ENCODE measurements at places on chromosomes 5 and 9.

GRCh38 chr5:15248731-15249130 lies 251.2 kb upstream of the FBXL7 start:
- H3K36me3 ChIP-seq = no peaks in the 10 kb centered on the region
- H3K27ac ChIP-seq = no peak overlapping the region
- H3K27me3 ChIP-seq = no peaks in the 10 kb centered on the region
- no peak for DNase-seq
- no peak overlapping the region for H3K4me3 ChIP-seq
- no peaks in the 10 kb centered on the region for H3K4me1 ChIP-seq

GRCh38 chr5:142641711-142642110 lies 44.2 kb downstream of the FGF1 start:
- H3K4me1 ChIP-seq = 0 out of 2 replicates have a peak, but pooled peaks cover 4% of the 10 kb centered on the region
- H3K27ac ChIP-seq = no peak overlapping the region
- DNase-seq = no peak
- H3K4me3 ChIP-seq = no peak overlapping the region
- H3K27me3 ChIP-seq = no peaks in the 10 kb centered on the region

GRCh38 chr9:132365986-132366385 lies 11.2 kb upstream of the SETX start:
- H3K27me3 ChIP-seq = 0 out of 2 replicates have a peak, but pooled peaks cover 2% of the 10 kb centered on the region
- H3K4me1 ChIP-seq = peaks cover 2% of the 10 kb centered on the region
- H3K36me3 ChIP-seq = no peaks in the 10 kb centered on the region
- no peak for DNase-seq

DNA sequence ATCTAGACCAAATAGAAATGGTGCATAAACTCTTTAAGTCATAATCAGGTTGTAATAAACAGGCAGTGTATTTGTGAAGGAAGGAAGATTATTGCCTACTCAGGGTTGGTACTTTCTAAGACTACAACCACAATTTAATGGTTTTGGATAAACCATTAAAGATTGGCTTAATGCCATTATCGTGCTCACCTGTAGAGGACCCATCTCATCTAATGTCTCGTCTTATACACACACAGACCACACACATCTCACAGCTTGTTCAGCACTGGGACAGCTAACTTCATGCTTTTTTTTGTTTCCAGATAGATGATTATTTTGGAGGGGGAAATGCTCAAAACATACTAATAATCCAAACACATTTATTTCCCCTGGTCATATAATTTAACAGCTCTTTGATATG lies 175.7 kb upstream of the SLC12A2 start:
- no peaks in the 10 kb centered on the region for H3K27me3 ChIP-seq
- no peak for DNase-seq
- no peaks in the 10 kb centered on the region for H3K4me1 ChIP-seq
- no peak overlapping the region for H3K27ac ChIP-seq

DNA sequence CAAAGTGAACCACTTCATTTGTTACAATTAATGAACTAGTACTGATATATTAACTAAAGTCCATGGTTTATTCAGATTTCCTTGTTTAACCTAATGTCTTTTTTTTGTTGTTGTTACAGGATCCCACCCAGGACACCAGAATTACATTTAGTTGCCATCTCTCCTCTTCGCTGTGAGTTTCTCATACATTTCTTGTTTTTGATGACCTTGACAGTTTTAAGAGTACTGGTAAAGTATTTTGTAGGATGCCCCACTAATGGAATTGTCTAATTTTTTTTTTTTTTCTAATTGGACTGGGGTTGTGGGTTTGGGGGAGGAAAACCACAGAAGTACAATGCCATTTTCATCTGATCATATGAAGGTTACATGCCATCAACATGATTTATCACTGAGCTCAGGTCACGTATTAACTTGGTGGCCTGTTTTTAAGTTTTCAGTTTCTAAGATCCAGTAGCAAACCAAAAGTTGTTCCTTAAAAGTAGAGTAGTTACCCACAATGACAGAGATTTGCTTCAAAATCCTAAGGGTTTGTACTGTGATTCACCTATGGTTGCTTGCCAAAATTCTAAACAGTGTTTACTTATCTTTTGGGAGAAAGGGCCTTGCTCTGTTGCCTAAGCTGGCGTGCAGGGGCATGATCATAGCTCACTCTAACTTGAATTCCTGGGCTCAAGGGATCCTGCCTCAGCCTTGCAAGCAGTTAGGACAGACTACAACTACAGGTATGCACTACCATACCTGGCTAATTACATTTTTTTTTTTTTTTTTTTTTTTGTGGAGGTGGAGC lies 4.5 kb upstream of the OTULIN start:
- H3K4me3 ChIP-seq = no peak overlapping the region
- H3K36me3 ChIP-seq = no peaks in the 10 kb centered on the region
- no peak overlapping the region for H3K27ac ChIP-seq
- H3K4me1 ChIP-seq = no peaks in the 10 kb centered on the region
- DNase-seq = no peak

GRCh38 chr5:103216697-103217096 lies 41.9 kb upstream of the MACIR start:
- H3K4me3 ChIP-seq = no peak overlapping the region
- no peak for DNase-seq
- peaks cover 4% of the 10 kb centered on the region for H3K4me1 ChIP-seq
- H3K27me3 ChIP-seq = no peaks in the 10 kb centered on the region
- no peak overlapping the region for H3K27ac ChIP-seq

DNA sequence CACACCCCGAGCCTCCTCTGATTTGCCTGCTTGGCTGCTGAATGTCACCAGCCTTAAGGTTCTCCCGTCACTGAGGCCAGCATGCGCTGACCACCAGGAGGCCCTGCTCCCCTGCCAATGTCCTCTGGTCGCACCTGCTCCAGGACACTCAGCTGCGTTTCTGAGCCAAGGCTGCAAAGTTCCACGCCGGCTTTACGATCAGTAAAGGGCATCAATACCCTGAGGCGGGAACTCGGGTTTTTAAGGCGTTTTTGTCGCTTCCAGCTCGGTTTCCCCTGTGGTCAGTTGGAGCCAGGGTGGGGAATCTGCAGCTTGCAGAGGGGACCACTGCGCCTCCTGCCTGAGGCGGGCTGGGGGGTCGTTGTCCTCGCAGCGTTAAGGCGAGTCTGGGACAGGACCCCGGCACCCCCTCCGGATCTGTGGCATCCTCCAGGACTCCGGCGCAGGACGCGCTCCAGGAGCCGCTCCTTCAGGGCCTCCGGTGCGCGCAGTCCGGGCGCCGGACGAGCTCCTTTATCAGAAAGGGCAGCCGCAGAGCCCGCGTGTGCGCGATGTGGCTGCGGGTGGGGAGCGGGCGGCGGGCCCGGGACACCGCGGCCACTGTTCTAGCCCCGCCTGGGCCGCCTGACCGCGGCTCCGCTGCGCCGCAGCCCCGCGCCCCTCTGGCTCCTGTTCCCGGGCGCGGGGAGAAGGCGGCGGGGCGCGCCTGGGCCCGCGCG lies 24.1 kb upstream of the FLT4 start:
- no peaks in the 10 kb centered on the region for H3K27me3 ChIP-seq
- peaks cover 19% of the 10 kb centered on the region for H3K4me1 ChIP-seq
- no peak for DNase-seq
- no peak overlapping the region for H3K4me3 ChIP-seq

- H3K4me1 ChIP-seq = no peaks in the 10 kb centered on the region
- H3K27me3 ChIP-seq = no peaks in the 10 kb centered on the region
- peaks cover 93% of the 10 kb centered on the region for H3K36me3 ChIP-seq
- H3K4me3 ChIP-seq = no peak overlapping the region
- no peak for DNase-seq
Observed at GRCh38 chr9:115057559-115057958, 60.4 kb downstream of the TNC start.

DNA sequence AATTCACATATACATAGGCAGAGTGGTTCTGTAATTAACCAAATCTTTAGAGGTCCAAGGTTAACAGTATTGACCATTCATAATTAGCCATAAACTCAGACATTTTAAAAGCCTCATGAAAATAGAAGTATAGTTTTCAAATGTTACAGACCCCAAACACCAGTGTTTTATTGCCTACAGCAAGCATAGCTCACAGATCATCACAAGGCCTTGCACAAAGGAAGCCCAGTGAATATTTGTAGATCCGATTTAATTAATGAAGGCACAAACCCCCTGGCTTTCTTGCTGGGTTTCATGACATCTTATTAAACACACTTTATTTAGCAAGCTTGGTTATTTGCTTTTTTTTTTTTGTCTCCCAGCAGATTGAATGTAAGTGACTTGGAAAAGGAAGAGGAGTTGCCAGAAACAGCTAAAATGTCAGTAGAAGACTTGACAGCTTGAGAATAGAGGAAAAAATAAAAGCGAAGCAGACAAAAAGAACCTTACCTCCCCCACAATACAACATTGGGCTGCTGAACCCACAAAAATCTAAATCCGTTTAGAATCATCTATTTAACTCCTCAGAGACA lies 283.9 kb upstream of the TNC start:
- no peak overlapping the region for H3K4me3 ChIP-seq
- H3K27me3 ChIP-seq = no peaks in the 10 kb centered on the region
- H3K27ac ChIP-seq = no peak overlapping the region
- H3K4me1 ChIP-seq = peaks cover 6% of the 10 kb centered on the region

DNA sequence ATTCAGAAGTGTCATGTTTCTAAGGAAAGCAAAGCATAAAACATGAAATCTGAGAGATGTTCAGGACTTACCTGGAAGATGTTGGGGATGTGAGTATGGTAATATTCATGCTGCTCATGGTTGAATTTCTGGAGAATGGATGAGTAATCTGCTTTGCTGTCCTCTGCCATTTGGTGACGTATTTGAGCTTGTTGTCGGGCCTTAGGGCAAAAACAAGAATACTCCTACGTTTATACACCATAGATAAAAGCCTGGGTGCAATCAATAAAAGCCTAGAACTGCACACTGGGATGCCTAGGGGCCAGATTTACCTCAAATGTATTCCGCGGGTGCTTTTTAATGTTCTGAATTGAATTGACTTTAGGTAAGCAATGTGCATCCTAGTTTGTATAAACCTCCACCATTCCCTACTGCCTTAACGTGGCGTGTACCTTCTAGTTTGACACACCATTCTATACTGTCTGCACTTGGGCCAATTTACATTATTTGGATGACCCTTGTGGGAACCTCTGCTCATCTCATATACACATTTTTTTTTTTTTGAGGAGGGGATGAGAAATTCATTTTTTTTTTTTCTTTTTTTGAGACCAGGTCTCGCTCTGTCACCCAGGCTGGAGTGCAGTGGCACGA lies 94.4 kb downstream of the USP20 start:
- no peak overlapping the region for H3K4me3 ChIP-seq
- H3K4me1 ChIP-seq = peaks cover 24% of the 10 kb centered on the region
- no peaks in the 10 kb centered on the region for H3K27me3 ChIP-seq
- H3K36me3 ChIP-seq = peaks cover 12% of the 10 kb centered on the region
- H3K27ac ChIP-seq = no peak overlapping the region

- no peak overlapping the region for H3K4me3 ChIP-seq
- H3K27me3 ChIP-seq = peaks cover 3% of the 10 kb centered on the region
- no peak for DNase-seq
- no peaks in the 10 kb centered on the region for H3K36me3 ChIP-seq
- no peak overlapping the region for H3K27ac ChIP-seq
- no peaks in the 10 kb centered on the region for H3K4me1 ChIP-seq
Observed at GRCh38 chr9:127761491-127761956, 16.9 kb downstream of the SH2D3C start.

DNA sequence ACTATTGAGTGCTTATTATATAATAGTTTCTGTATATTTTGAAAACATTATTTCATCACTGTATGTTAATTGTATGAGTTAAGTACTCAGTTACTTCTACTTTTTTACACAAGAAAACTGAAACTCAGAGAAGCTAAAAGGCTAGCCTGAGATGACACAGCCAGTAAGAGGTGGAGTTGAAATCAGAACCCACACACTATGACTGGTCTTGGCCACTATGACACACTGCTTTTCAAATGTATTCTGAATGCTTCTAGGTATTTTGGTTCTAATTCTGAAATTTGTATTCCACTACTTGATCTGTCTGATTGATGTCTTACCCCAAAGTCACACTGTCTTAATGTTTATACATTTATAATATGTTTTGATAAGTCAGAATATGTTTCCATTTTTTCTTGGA lies 181.8 kb downstream of the ZDHHC21 start:
- peaks cover 8% of the 10 kb centered on the region for H3K4me1 ChIP-seq
- no peak overlapping the region for H3K4me3 ChIP-seq

GRCh38 chr5:76622076-76622475 lies 1.1 kb downstream of the F2RL2 start:
- peaks cover 4% of the 10 kb centered on the region for H3K36me3 ChIP-seq
- H3K4me3 ChIP-seq = peak overlapping the region; percentile 51
- no peak for DNase-seq
- H3K4me1 ChIP-seq = no peaks in the 10 kb centered on the region
- H3K27ac ChIP-seq = peak overlapping the region; percentile 25

- no peak for DNase-seq
- H3K4me3 ChIP-seq = no peak overlapping the region
- peaks cover 16% of the 10 kb centered on the region for H3K4me1 ChIP-seq
- no peaks in the 10 kb centered on the region for H3K36me3 ChIP-seq
Observed at GRCh38 chr9:92954049-92954861, 6.9 kb downstream of the FGD3 start.

Data from SJCRH30 (cell line).